ENCODE measurements at places on chromosomes 1 and 21.

- DNase-seq, result no peak
Measured at GRCh38 chr1:224851848-224852261, 77.6 kb upstream of the DNAH14 start.

DNA sequence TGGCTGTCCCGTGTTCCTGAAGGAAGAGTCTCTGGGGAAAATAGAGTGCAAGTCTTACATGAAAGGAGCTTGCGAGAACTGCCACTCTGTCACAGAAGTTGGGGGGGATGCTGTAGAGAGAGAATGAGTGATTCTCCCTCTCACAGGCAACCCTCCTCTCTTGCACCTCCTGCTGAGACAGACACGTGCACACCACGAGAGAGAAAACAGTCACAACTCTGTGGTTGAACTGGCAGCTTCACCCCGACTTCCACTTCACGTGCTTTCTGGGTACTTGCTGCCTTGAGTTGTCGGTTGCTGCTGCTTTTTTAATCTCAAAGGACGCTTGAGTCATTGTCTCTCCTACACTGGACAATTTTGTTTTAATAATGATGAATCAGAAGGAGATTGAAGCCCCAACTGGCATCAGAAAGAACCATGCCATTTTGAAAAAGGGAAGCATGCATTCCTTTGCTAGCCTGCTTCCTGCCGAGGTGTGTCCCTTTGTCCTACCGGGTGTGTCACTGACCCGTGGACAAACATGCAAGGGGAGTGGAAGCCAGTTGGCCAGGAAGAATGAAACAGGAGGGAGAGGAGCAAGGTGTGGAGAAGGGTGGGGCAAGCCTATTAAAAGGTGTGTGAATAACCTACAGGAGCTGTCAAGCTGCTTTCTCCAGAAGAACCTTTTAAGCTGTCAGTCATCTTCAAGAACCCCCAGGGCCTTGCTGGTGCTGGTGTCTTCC lies 164.2 kb downstream of the CACNA1E start:
- no peak for DNase-seq

DNA sequence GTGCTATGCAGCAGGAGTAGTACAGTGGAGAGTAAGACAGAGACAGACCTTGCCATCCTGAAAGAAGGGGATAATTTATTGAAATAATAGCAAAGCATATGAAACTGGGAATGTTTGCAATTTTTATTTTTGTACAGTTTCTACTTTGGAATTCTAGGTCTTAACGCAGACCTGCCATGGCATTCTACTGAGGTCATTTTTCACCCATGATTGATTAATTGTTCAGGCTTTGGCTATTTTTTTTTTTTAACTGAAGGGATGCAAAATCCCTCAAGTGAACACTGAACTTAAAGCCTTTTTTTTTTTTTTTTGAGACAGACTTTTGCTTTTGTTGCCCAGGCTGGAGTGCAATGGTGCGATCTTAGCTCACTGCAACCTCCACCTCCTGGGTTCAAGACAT lies 27.1 kb downstream of the MTF2 start:
- no peak for DNase-seq

GRCh38 chr1:87894062-87894461 lies 565.4 kb downstream of the LMO4 start:
- no peak for DNase-seq

Measured in stimulated activated CD4-positive, alpha-beta T cell treated with anti-CD3 and anti-CD28 coated beads, Interleukin-1b, Interleukin-23, amount 100 ng/mL, for 4 hours (primary cell).